Mammary epithelial cell (primary cell): ENCODE measurements at places on chromosomes 2 and 18.

GRCh38 chr2:143840601-143841000, 679.3 kb downstream of the ZEB2 start:
- DNase-seq = no peak

DNA sequence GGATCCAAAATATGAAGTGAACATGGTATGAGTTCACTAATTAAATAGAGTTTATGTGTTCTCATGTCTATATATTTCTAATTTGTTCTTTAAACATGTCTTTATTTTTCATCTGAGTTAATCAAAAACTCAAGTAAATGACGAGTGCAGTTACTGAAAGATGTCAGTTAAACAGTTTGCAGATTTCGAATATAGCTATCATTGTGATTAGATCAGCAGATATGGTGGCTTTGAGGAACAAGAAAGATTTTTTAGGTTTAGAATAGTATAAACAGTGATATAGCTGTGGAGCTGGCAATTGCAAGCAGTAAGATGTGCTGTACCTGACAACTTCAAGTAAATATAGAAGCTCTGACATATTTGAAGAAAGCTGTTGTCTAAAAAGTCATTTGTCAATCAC, 49.7 kb downstream of the TANK start:
- no peak for DNase-seq

GRCh38 chr2:205883965-205884364, 201.7 kb downstream of the NRP2 start:
- DNase-seq = no peak

DNA sequence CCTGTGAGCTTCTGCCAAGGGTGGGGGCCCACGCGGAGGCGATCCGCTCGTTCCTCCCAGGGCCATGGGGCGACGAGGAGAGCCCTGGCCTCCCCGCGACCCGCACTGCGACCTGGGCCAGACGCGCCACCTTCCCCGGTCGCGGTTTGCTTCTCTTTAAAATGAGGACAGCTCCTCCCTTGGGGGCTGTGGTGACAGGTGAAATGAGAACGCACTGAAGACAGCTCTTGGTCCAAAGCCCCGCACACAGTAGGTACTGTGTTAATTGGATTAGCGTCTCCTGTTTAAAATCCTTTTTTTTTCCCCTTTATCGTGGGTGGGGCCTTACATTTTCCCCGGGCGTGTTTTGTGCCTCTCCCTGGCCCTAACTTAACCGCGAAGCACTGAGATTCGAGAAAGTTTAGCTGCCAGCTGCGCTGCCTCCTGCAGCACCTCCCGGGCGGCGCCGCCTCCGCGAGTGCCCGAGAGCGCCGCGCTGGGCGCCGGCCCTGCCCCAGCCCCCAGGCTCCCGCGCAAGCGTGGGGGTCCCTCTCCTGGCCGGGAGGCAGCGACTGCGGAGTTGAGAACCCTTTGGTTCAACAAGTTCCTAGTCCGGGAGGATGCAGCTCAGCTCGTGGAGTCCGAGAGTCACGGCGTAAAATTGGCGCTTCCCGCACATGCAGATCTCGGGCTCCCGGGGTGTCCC, 1.1 kb downstream of the HPCAL1 start:
- peak; percentile 47 for DNase-seq

DNA sequence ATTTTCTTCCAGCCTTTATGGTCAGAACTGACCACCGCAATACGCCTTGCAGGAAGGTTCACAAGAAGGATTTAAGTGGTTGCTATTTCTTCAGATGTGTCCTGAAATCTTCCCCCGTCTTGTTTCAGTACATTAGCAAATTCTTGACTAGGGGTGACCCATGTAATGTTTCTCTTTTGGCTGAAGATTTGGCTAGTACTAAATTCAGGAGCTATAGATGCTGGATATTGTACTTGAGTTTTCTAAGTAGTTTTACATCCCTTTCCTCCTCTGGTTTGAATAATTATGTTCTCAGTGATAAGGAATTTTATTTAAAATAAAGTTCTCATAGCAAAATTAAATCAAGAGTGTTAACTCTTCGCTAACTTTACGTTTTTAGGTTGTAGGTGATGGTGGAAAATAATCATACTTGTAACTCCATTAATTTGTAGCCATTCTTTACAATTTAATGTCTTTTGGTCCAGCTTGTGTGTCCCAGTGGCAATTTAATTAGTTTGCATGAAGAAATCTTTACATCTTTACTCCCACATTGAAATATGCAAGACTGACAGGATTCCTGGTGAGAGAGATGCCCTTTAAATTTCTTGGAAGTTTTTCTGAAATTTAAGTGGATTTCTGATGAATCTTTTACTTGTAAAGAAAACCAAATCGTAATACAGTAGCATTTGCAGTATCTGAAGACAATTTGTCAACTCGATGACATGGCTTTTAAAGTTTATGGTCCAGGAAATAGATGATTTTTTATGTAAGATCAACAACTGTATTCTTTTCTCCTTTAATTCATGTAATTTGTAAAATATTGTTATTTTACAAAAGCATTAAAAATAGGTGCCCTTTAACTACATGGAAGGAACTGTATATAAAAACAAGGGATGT, 2.8 kb downstream of the PHLPP1 start:
- peak; percentile 7 for DNase-seq

GRCh38 chr18:76619621-76620315, 124.7 kb upstream of the ZNF516 start:
- no peak for DNase-seq

DNA sequence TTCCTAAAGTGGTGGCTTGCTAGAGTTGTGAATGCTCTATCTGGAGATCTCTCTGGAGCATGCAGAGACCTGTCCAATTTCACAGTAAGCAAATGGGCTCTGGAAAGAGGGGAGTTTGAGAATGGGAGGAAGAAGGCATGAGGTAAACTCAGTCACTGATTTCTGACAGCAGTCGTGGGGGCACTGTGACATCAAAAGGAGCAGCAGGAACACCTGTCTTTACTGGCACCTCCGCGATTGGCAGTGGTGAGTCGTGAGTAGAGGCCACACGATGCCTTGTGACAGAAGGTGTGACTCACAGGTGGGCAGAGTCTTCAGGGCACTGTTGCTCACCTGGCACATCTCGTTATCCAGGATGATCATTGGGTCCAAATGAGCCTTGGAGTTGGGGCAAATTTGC, 38.8 kb upstream of the CAVIN2 start:
- no peak for DNase-seq

DNA sequence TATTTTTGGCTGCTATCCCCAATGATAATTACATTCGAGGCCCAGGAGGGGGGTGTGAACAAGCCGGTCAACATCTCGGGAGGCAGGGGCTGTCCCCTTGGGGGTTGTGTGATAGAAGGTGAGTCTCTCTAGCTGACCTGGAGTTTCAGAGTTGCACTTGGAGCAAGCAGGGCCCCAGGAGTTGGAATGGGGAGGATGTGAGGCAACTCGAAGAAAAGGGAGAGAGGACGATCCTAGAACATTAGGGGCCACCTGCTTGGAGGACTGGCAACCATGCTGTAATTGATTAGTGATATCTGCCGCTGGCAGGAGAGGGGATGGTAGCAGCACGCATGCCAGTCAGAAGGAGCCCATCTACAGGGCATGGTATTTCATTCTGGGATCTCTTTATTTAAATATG, 122.6 kb downstream of the CTIF start:
- no peak for DNase-seq

GRCh38 chr18:58187674-58188073, 143.6 kb downstream of the NEDD4L start:
- no peak for DNase-seq

DNA sequence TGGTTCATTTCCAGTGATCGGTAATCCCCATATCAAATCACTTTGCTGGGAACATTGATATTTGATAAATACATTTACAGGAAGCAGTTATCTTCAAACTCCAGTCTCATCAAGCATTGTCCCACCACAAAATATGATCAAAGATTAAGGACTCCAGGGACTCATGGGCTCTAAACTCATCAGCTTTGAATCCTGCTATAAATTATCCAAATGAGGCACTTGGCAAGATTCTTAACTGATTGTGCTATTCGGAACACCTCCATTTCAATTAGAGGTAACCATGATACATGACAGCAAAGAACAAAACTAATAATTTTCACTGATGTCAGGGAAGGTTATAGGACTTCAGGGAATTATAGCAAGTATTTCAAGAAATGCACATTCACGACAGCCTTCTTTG, 1088.1 kb upstream of the PIK3C3 start:
- DNase-seq = no peak
